ENCODE measurements at places on chromosomes 12 and 14. TPM values are rescaled to one million over a fixed set of nuclear protein-coding genes. Genes with fewer than 3 reads are reported as not detected.

The C12orf43 gene
- 12.8 TPM for total RNA-seq

The ACSM4 gene
- not detected for total RNA-seq

The MIPOL1 gene
- total RNA-seq = 13.8 TPM

The DDX55 gene
- total RNA-seq = 41.7 TPM

The ACRBP gene
- total RNA-seq = 2.7 TPM

The FOXN4 gene
- not detected for total RNA-seq

The RND1 gene
- 9.8 TPM for total RNA-seq

The CCDC196 gene
- not detected for total RNA-seq

The CCDC63 gene
- 0.24 TPM for total RNA-seq

The DTX3 gene
- total RNA-seq = 67.9 TPM

The ASB2 gene
- total RNA-seq = not detected

The FAM186B gene
- total RNA-seq = 0.25 TPM

The CCDC197 gene
- total RNA-seq = not detected

The AQP2 gene
- not detected for total RNA-seq

The NGB gene
- total RNA-seq = not detected

- no peak for DNase-seq
These were observed 174.2 kb upstream of the CCDC196 start for GRCh38 chr14:66311990-66312389.

DNA sequence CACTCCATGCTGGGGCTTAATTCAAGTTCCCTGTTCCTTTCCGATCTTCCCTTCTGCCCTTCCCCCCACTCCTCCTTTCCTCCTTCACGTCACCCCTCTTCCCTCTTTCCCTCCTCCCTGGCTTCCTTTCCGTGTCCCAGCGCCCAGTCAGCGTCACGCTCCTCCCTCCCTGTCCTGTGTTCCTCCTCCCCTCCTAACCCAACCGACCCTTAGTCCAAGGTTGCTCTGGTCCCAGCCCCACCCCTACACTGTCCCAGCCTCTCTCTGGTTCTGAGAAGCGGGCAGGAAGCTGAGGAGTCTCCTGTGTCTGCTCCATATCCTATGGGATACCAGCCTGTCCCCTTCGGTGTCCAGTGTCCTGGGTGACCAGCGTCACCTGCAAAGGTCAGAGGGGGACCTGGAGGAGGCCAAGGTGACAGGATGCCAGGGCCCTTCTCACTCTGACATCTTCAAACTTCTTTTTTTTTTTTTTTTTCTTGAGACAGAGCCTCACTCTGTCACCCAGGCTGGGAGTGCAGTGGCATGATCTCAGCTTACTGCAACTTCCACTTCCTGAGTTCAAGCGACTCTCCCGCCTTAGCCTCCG is 56.2 kb upstream of the TSPAN9 start:
- no peak for DNase-seq

- DNase-seq = no peak
These were observed 68.1 kb downstream of the CRADD start for GRCh38 chr12:93745286-93745685.

DNA sequence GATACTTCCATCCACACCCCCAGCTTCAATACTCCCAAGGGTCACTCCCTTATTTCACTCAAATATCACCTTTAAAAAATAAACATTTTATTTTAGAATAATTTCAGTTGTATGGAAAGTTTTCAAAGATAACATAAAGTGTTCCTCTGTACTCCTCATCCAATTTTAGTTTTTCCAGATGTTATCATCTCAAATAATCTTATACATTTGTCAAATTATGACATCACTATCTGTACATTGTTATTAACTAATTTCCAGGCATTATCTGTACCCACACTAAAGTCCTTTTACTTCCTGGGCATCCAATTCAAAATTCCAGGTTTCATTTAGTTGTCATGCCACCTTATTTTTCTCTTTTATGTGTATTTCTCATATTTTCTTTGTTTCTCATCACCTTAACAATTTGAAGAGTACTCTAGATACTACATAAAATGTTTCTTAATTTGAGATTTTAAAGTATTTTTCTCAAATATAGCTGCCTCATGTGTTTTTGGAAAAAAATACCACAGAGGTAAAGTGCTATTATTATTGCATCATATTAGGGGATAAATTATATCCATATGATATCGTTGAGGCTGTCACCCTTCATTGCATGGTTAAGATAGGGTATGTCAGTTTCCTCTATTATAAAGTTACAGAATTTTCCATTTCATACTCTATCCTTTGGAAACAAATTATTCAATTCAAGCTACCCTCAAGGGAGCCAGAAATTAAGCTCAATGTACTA is 571.0 kb downstream of the SLC6A15 start:
- DNase-seq = no peak

GRCh38 chr12:115572440-115572839 is 705.1 kb downstream of the MED13L start:
- DNase-seq = no peak

GRCh38 chr12:107458163-107458562 is 227.4 kb upstream of the PWP1 start:
- no peak for DNase-seq

- no peak for DNase-seq
These were observed 700.1 kb downstream of the MED13L start for GRCh38 chr12:115577401-115577800.

DNA sequence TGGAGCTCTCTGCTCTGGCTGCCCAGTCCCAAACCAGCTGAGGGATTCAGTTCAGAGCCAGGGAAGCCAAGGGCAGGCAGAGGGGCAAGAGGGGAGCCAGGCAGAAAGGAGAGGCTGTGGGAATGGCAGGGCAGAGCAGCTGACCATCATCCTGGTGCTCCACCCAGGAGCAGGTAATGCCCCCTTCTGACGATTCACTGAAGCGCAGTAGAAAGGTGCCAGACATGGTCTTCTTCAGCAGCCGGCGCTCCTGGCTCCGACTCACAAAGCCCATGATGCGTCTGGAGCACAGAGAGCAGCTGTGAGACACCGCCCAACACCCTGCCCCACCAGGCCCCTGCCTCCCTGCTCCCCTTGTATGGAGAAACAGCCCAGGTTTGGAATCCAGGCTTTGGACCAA is 8.0 kb downstream of the IL23A start:
- no peak for DNase-seq

DNA sequence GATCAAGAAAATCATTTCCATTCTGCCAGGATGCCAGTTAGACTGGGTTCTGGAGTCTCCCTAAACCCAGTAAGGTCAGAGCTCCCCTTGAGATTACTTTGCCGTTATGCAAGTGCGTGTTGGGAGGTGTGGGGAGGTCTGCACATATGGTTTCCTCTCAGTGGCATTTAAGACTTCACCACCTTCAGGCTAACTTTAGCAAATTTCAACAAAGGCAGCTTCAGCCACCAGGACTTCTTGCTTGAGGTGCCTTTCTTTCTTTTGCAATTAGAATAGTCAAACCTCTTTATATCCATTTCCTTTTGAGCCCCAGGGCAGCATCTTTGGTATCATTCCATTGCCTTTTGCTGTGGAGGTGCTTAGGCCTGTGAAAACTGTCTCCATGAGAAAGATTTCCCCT is 117.2 kb upstream of the CCND2 start:
- DNase-seq = no peak

Data from neural progenitor cell (in vitro differentiated cells).